CD4-positive, alpha-beta T cell treated with Interleukin-17A for 1 hour (primary cell): ENCODE measurements at places on chromosomes 2 and 18.

- no peak for DNase-seq
Measured at GRCh38 chr18:73848656-73849055, 299.0 kb downstream of the FBXO15 start.

DNA sequence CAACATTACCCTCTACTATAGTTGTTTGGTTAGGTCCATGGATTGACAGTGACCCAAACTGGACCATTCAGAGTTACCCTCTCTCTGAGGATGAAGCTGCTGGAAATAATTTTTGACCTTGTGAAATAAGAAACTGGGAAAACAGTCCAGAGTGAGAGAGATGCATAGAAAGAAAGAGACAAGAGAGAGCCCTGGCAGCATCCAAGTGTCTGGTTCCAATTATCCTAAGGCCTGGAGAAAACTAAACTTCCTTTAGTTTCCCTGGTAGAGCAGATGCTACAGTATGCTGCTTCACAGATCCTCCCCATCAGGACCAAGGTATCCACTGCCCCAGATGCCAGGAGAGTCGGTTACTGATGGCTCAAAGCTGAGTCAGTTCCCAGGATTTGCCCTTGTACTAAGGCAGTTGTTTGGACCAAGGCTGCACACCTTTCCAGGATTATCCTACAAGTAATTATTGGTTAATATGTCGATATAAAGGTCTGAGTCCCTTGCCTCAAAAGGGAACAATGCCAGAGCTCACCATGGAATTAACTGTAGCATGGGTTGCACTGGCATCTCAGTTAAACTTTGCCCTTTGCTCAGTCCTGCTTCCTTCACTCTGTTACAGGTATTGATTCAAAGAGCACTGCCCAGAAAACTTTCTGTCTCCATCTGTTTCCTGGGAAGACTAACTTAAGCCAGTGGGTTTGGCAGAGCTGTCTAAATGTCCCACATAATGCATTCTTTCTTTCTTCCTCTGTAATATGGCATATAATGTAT, 14.6 kb upstream of the CHN1 start:
- DNase-seq: no peak

- DNase-seq: no peak
Measured at GRCh38 chr18:50196261-50196660, 1.3 kb upstream of the MYO5B start.

DNA sequence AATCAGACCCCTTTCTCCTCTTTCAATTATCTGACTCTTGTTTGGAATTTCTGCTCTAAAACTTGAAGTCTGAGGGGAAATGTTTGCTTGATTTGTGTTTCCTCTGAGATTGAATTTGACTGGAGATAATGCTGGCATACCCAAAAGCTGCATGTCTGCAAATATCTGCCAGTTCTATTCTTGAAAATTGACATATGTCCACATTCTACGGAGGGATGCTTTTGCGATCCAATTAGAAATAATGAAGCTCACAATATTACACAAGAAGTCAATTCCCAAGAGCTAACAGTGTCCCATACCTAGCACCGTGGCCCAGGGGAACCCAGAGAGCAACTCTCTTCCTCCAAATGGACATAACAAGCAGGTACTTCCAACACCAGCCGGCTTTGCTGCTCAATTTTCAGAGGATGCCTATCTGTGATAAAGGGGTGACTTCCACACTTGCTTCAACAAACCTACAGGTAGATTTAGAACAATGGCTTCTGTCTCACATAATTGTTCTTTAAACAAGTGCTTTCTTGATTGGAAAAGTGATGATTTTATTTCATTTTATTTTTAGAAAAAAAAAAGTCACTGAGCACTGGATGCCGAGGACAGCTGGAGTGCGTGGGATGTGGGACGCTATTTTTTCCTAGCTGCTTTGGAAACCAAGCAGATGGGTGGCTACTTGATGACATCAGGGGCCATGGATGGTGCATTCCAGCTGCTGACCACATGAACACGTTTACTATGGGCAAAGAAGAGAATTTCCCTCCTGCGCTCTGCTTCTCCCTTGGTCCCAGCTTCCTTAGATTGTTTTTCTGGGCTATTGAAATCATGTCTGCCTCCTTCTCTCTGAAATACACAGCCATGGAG, 488.9 kb downstream of the RNF144A start:
- DNase-seq: no peak

GRCh38 chr18:3329872-3330271, 67.9 kb downstream of the MYL12B start:
- no peak for DNase-seq

- peak; percentile 12 for DNase-seq
Measured at GRCh38 chr2:54672590-54673456, 50.6 kb upstream of the EML6 start.

- no peak for DNase-seq
Measured at GRCh38 chr18:9058406-9058805, 44.1 kb upstream of the NDUFV2 start.
